ENCODE measurements at places on chromosomes 4 and X.

- no peak for DNase-seq
Measured at GRCh38 chrX:115898382-115899001, 272.1 kb upstream of the AGTR2 start.

DNA sequence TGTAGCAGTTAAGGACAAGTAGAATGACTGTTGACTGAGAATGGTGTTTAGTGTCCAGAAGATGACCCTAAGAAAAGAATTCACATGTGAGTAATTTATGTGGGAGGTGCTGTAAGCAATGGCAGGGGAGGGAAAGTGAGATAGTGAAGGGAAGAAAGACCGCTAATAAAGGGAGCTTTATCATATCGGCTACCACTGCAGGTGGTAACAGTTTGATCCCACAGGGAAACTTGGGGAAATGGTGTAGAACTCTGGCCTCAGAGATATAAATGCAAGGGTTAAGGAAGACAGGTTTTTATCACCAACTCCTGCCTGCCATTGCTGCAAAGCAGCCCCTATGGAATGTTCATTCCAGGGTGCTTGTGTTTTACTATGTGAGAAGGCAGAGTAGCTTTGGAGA, 489.6 kb downstream of the STPG2 start:
- DNase-seq: no peak

DNA sequence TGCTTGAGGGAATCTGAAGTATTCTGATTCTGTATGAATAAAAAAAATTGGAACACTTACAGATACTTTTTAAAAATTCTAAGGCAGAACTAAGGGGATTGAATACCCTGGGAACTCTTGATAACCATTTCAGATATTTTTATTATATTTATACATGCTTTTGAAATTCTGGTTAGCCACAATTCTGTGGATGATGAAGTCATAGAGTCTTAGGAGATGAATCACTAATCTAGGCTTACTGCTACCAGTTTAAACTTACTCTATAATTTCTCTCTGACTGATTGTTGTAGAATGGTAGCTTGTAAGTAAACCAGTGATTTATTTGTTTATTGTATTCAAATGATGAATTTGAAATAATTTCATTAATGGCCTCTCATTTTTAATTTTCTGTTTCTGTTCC, 11.4 kb upstream of the SLAIN2 start:
- DNase-seq: no peak

DNA sequence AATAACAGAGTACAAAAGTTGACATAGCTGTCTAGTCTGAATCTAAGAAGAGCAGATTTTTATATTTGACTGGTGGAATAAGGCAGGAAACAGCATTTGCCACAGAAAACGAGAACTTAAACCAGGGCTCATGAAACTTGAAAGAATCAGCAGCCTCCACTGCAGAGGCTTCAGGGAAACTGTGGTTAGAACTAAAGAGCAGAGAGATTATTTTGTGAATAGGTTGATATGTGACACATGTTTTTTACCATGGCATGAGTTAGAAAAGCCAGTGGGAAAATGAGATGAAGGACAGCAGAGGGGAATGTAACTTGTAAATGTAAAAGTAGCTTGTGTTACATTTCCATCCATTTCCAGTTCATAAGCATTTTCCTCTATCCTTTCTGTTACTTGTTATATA, 63.7 kb upstream of the CAMK2D start:
- no peak for DNase-seq

DNA sequence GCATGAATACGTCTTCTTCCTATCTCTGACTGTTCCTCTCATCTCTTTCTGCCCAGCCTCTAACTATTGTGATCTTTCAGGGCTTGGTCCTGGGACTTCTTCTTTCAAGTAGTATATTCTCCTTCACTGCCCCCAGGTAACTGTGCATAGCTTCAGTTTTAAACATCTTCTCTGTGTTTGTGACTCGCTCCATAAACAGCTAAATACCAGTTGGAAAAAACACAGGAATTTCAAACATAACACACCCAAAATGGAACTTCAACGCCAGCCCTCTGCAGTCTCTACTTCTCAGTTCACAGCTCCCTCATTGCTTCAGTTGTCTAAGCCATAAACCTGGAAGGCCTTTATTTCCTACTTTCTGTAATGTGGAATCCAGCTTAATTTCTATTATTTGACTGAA, 16.6 kb downstream of the TRIML2 start:
- DNase-seq: no peak

- DNase-seq: no peak
Measured at GRCh38 chr4:151688003-151688784, 72.6 kb downstream of the GATB start.

Data from HuH-7.5 (cell line).